HEK293T (cell line): ENCODE measurements at places on chromosomes 2 and 18.

DNA sequence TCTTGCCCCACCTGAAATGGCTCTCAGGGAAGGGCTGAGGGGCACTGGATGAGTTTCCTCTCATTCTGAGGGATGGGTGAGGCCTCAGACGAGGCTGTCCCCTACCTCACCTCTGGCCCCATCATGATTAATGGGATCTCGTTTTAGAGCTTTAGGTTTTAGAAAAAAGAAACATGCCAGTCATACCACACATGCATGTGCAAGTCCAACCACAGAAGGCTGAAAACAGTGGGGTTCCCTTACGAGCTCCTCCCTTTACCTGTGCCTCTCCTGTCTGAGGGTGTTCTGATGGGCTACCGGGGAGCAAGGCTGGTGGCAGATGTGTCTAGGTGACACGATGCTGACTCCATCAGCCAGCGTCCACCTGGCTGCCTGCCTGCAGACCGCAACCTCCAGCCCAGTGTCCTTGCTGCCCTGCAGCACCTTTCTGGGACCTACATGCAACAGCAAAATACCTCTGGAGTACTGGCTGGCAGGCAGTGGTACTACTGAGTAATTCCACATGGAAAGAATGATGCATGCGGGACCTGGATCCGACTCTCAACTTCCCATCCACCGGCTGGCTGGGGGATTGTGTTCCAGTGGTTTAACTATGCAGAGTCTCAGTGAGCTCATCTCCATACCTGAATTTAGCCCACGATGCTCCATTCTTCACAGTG, 9.1 kb upstream of the LYPD6B start:
- DNase-seq, result no peak

DNA sequence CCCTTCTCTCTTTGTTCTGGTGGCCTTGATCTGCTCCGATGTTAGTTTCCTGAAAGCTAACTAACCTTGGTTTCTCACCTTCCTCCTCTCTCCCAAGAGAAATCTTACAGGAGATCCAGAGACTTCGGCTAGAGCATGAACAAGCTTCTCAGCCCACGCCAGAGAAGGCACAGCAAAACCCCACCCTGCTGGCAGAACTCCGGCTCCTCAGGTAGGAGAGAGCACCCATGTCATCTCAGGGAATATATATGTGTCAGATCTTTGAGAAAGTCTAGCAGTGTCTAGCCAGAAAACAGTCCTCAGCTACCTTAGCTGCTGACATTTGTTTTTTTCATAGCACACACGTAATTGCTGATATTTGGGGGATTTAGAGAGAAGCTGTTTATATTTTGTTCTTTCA, 148.1 kb downstream of the DTNA start:
- no peak for DNase-seq

GRCh38 chr18:10519366-10519765, 6.5 kb upstream of the NAPG start:
- DNase-seq, result no peak

GRCh38 chr18:38790303-38790702, 1224.7 kb upstream of the CELF4 start:
- peak; percentile 34 for DNase-seq

DNA sequence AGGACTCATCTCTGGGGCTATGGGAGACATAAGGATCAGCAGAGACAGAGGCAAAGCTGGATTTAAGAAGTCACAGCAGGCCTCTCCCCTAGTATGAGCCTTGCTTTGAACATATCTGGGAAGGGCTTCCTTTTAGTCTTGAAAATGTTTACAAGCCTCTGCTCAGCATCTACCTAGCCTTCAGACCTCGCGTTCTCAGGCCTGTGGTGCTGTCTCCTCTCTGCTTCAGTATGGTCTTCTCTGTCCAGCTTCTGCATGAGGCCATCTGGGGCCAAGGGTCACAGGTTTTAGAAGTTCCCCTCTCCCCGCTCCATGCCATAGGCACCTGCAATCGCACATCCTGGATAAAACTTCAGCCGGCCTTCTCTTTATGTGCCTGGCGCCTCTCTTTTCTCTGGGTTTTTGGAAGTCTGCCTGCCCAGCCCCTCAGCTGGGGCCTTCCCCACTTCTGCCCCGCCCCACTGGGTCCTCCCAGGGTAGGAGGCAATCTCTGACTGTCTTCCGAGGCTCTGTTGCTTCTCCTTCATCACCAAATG, 7.1 kb downstream of the ACTG2 start:
- DNase-seq, result no peak

DNA sequence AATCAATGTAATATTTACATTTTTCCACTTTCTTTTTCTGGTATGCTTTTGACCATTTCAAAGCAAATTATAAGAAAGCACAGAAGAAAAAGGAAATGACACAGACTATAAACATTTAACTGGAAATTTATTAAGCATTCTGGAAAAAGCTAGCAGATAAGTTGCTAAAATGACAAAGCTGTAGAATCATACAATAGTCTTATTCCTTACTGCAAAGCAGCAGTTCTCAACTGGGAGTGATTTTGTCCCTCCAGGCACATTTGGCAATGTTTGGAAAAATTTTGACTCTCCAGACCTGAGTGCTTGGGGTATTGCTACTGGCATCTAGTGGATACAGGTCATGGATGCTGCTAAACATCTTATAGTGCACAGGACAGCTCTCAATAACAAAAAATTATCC, 75.1 kb downstream of the MBD5 start:
- no peak for DNase-seq

DNA sequence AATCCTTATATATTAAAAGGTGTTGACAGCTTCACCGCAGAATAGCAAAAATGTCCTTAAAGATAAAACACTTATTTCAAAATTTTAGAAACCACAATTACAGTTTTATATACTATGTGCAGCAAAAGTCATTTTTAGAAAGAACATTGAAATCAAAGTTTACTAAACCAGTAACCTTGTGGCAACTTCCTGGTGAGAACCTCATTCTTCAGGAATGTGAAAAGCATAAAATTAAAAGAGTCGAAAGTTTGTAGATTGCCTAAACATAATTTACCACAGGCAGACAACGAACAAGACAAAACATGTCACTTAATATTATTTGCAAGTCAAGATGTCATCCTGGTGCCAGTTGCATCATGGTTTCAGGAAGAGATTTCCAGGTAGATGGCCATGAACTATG, 108.3 kb upstream of the NRP2 start:
- DNase-seq, result no peak

- no peak for DNase-seq
Observed at GRCh38 chr2:159933727-159934049, 128.7 kb downstream of the PLA2R1 start.

- no peak for DNase-seq
Observed at GRCh38 chr18:61718944-61719343, 173.9 kb downstream of the RNF152 start.
